ENCODE measurements at places on chromosomes 7 and 10.

DNA sequence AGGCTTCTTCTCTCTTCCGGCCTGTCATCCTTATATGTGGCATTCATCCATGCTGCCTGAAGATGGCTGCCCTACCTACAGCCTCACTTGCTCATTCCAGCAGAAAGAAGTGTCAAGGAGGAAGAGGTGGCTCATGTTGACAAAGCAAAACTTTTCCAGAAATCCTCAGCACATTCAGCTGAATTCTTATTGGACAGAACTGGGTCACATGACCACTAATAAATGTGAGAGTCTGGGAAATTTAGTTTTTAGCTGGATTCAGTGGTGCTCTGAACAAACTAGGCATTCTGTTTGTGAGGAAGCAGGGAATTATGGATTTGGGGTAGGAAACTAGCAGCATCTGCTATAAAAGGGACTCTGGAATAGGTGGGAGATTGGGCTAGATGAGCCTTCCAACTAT lies 58.6 kb downstream of the CHN2 start:
- DNase-seq: no peak

DNA sequence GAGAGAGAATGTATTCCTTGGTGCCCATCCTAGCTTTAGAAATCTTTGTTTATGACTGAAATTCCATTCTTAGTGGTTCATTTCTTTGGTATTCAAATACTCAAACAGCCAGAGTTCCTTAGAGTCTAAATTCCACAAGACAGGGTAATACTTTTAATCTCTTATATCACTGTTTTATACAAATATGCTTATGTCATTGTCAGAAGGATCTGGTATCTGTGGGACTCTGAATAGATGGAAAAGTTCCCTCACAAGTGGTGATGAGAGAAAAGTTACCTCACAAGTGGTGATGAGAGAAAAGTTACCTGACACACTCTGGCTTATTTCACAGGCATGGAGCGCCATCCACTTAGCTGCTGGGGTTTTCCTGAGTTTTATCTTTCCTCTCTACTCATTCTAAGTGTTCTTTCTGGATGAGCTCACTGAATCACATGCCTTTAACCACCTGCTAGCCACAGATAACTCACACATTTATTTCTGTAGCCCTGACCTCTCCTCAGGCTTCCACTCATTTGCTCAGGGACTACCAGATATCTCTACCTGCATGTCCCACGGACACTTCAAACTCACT lies 784.0 kb downstream of the SUGCT start:
- DNase-seq: no peak

GRCh38 chr10:12050528-12050927 lies 7.9 kb upstream of the UPF2 start:
- DNase-seq: no peak

- DNase-seq: no peak
Measured at GRCh38 chr10:3723766-3724165, 61.2 kb downstream of the KLF6 start.

- DNase-seq: peak; percentile 44
Measured at GRCh38 chr7:25897261-25897782, 254.7 kb upstream of the NFE2L3 start.

Measured in OCI-M1 (cell line).